ENCODE measurements at places on chromosomes 16 and 17. TPM values are rescaled to one million over a fixed set of nuclear protein-coding genes. Genes with fewer than 3 reads are reported as not detected.

CDH16 gene
- total RNA-seq = 1.8 TPM

OTOP2 gene
- total RNA-seq = under 0.01 TPM

HOXB9 gene
- total RNA-seq = not detected

RND2 gene
- total RNA-seq = 0.38 TPM

CCL13 gene
- total RNA-seq = not detected

CACNG1 gene
- not detected for total RNA-seq

NUTF2 gene
- 98.6 TPM for total RNA-seq

CHAD gene
- not detected for total RNA-seq

CHST5 gene
- not detected for total RNA-seq
